ENCODE measurements at places on chromosomes 4 and X.

DNA sequence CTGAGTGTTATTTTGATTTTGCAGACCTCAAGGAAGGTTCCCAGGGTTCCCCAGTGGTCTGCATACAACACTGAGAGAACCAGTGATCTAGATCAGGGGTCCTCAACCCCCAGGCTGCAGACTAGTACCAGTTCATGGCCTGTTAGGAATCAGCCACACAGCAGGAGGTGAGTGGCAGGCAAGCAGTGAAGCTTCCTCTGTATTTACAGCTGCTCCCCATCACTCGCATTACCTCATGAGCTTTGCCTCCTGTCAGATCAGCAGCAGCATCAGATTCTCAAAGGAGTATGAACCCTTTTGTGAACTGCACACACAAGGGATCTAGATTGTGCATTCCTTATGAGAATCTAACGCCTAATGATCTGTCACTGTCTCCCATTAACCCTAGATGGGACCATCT is 28.5 kb downstream of the EDNRA start:
- no peak for DNase-seq

GRCh38 chr4:4328840-4329239 is 38.8 kb downstream of the ZBTB49 start:
- DNase-seq = no peak

DNA sequence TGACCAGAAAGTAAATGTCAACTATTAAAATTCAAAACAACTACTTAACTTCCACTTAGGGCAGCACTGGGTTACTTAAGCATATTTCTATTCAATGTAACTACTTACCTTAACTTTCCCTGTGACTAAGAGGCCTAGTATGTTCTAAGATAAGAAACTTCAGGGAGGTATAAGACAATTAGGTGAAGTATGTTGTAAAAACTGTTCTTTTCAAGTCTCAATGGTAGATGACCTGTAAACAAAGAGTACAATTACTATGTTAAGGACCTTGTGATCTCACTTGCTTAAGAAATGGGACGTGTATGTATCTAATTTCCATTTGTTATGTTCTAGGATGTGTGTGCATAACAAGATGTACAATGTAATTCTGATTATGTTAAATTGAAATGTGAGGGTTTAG is 960.5 kb downstream of the CCSER1 start:
- no peak for DNase-seq

DNA sequence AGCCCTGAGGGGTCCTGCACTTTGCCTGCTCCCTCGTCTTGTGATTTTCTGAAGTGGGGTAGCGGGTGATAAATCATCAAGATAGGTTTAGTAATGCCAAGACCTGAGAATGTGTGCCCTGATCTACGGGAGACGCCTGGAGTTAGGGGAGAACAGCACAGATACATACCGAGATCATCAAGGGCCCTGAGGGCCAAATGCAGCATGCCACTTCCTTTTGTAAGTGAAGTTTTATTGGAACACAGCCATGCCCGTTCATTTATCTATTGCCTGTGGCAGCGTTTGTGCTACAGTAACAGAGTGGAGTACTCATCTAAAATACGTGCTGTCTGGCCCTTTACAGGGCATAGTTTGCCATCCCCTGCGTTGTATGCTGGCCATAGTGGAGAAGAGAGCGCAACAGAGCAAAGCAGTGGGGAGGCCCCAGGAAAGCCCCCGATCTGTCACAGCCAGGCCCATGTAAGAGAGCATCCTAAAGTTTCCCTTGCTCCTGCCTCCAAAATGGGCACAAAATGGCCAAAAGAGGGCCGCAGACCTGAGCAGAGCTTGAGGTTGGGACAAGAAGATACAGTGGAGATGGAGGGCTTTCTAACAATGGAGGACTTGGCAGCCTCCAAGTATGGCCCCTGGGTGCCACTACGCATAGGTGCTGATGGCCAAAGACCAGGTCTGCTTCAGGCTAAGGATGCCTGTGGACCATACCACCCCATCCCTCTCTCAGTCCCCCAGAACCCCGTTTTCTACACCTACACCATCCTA is 167.0 kb downstream of the SMIM20 start:
- no peak for DNase-seq

DNA sequence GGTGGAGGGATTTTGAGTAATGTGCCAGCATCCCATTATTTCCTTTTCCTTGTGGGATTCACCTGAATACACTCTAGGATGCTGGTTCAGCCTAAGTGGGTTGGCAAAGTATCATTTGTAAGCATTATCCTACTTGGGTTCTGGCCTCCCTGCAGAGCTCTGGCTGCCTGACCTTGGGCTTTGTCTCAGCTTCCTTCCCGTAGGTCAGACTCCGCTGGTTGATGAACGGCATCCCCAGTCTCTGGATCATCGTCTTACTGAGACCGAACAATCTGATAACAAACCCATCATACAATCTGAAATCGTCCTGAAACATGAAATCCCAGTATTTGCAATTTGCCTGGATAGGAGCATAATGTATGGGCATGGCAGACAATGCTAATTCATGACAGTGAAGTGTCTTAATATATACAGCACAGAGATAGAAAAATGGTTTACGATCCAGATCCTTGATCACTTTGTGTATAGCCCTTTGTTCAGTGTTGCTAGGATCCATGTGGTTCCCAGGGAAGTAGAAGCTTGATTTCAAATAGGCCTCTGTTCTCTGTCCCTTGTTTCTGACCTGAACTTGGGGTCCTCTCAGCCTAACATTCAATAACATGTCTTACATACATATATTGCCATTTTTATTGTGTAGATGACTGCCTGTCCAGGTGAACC is 5.5 kb downstream of the MID2 start:
- DNase-seq = no peak

- DNase-seq = no peak
Measured at GRCh38 chr4:113620032-113620431, 141.5 kb downstream of the CAMK2D start.

GRCh38 chr4:110630688-110631402 is 8.0 kb upstream of the PITX2 start:
- DNase-seq = no peak

DNA sequence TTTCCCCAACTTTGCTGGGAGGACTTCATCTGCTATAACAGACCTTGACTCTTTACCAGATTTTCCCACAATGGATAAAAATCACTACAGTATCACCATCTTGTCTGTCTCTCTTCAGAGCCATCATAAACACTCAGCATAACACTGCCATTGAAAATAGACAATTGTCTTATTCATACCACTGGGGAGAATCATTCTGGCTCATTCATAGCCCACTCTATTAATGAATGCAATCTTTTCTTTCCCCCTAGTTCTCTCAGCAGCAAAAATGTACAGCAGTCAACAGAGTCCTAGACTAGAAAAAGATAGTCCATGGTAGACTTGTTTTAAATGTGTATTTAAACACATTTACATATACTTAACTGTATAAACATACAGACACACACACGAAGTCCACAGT is 19.2 kb downstream of the SLC9A7 start:
- DNase-seq = no peak

GRCh38 chr4:83262682-83263081 is 21.9 kb downstream of the COQ2 start:
- DNase-seq = no peak

- no peak for DNase-seq
Measured at GRCh38 chr4:10003666-10004065, 17.6 kb downstream of the SLC2A9 start.

DNA sequence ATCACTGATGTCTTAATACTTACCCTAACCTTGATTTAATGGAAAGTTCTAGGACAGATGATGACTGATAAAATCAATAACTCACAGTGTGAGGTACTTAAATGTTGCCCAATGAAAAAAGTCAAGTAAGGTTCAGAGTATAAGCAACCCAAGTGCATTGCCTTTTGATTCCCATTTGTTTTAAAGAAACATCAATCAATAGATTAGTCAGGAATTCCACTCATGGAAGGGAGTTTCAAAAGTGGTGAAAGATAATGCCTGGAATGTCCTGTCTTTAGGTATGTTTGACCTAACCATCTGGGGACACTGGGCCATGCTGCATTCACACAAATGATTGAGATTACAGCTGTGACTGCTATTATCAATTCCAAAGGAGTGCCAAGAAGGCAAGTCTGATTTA is 259.7 kb downstream of the PPARGC1A start:
- no peak for DNase-seq

DNA sequence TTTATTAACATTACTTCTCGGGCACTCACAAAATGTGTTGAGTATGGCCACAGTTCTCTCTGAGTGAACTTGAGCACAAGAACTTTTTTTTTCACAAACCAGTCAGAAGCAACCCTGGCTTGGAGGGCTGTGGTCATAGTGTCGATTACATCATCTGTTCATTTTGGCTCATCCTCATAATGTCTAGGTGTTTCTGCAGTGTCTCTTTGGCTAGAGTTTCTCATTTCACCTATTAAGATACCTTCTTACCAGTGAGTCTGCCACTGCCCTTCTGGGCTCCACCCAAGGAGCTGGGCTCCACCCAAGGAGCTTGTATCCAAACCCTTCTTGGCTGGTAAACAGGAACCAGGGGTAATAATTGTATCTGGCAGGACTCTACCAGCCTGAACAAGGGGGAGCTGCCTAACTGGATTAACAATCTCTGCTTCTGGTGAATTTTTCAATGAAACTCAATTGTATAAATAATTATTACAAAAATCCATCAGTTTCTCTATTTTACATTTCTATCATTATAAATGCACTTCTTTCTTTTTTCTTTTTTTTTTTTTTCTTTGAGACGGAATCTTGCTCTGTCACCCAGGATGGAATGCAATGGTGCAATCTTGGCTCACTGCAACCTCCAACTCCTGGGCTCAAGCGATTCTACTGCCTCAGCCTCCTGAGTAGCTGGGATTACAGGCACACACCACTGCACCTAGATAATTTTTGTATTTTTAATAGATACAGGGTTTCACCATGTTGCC is 667.7 kb upstream of the SLIT2 start:
- no peak for DNase-seq

DNA sequence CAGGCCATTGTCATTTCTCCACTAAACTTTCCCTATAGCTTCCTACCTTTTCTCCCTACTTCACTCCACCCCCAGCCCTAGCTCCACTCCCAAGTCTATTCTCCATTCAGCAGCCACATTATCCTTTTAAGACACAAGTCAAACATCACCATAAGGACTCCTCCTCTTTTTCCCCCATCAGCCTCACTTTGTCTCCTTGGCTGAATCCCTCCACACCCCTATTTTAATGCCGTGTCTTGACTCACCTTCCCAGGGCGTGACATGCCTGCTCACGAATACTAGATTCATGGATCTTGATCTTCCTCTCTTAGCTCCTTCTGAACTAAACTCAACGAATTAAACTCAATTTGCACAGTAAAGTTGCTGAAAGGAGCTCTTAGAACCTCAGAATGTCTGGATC is 281.9 kb downstream of the PTTG2 start:
- no peak for DNase-seq

GRCh38 chr4:117664706-117665444 is 369.4 kb upstream of the NDST3 start:
- no peak for DNase-seq

DNA sequence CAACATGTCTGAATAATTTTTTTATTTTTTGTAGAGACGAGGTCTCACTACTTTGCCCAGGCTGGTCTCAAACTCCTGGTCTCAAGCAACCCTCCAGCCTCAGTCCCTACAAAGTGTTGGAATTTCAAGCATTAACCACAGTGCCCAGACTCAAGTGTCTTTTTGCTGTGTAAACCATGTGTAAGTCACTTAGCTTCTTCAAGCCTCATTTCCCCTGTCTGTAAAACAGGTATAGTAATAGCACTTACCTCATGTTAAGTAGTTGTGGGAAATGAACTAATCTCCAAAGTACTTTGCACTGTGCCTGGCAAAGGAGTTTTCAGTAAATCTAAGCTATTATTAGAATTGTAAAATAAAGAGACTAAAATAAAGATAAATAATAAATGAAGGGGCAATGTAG is 35.7 kb downstream of the STBD1 start:
- DNase-seq = no peak

- no peak for DNase-seq
Measured at GRCh38 chr4:169033660-169034059, 23.6 kb upstream of the CBR4 start.

GRCh38 chr4:173038192-173038896 is 130.3 kb upstream of the GALNT7 start:
- no peak for DNase-seq

DNA sequence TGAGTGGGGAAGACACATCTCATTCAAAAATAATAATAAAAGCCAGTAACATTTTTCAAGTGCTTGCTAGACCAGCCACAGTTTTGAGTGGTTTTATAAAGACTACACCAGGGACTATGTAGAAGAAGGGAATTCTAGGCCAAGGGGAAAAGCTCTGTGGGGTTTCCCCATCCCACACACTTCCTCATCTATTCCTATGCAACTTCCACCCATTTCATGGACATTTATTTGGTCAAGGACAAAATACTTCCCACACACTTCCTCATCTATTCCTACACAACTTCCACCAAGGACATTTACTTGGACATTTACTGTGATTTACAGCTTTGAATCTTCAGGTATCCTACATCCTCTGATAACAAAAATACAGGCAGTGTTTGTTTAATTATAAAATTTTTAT is 86.5 kb upstream of the KLF3 start:
- DNase-seq = no peak

DNA sequence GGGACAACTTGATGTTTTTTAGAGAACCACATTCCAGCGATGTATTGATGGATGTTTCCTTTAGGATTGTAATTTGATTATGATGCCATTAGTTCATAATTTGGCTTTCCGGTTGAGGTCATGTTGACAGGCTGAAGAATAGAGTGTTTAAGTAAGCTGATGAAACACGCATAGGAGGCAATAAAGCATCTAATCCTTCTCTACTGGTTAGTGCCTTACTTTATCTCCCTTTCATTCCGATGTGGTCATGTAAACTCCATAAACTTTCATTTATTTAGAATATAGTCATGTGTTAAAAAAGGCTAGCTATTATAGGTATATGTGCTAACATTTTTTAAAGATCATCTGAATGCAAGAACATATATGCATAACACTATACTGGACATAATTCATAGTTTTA is 15.0 kb downstream of the FRMPD4 start:
- DNase-seq = no peak

DNA sequence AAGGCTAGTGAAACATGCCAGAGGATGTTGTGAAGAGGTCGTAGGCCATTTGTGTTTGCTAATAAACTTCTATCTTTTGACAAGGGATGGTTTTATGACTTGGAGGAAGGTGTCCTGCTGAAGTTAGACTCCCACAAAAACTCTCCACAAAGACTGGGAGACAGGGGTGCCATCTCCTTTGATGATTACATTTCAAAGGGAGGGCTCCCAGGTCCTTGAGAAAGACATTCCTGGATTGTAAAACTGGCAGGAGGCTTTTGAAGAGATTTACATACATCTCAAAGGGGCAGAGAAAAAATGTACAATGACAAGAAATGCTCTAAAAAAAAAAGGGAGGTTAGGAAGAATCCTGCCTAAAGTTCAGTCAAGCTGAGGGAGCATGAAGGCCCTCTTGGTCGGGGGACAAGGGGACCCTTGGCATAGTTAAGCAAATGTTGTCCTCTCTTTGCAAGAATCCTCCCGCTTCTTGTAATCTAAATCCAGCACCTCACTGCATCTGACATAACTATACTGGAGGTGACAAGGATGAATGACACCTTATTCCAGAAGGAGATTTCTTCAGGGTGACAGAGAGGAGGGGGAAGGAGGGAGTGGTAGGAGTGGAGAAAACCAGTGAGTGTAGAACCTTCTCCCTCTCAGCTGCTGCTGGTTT is 41.1 kb upstream of the MGST2 start:
- no peak for DNase-seq
